ENCODE measurements at places on chromosomes 2 and 18.

DNA sequence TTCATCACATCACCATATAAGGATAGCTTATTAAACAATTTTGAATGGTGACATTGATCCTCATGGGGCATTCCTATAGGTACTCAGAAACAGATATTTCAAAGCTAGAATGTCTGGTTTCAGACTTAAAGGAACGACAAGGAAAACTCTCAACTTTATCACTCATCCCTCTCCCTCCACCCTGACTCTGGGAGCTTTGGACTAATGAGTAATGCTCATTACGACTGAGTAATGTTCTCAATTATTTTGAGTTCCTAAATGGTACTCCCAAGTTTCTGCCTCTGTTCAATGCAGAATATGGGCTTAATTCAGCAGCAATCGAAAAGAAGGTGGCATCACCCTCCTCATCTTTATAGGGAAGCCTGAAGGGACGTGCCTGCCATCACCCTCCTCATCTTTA lies 43.4 kb downstream of the RFX8 start:
- no peak for DNase-seq

- DNase-seq: no peak
Measured at GRCh38 chr18:32048507-32049091, 30.0 kb downstream of the RNF125 start.

- DNase-seq: no peak
Measured at GRCh38 chr18:11666176-11666575, 22.9 kb upstream of the GNAL start.

DNA sequence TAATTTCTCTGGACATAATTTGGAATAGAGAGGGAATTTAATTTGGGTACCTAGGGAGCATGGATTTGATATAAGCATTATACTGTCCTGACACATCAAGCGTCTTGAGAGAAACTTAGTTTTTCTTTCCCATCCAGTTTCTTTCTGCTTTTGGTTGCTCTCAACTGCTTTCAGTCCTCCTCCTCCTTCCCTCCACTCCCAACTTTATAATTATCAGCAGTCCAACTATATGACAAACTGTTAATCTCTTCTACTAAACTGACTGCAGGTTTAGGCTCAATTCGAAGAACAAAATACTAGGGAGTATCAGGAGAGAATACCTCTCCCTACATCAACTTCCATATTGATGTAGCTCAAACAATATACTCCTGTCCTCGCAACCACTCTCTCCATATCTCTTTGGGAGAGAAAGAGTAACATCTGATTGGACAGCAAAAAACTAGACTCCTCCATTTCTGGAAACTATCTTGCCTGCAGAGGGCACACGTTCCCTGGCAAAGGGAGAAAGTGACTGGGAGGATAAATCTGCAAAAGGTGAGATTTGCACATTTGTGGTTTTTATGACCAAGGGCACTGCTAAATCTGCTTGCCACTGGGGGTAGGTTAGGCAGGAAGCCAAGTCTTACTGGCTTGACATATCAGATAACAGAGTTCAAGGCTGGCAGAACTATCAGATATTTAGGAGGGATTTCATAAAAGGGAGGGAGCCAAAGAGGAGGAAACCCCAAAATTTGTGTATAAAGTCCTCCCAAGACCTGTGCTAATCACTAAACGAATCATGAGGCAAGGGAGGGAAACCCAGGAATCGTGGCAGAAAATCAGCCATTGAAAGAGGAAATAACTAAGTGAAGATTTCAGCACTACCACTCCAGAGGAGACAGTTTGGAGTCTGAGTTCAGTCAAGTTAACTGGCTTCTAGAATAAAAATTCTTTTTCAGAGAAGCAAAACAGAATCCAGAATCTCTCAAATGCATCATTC lies 40.0 kb downstream of the ICA1L start:
- DNase-seq: peak; percentile 11

All from NCI-H1436 treated with DMSO at 0.1 percent for 48 hours (cell line).